Occipital lobe (tissue), 3 donors: ENCODE measurements at places on chromosomes 2 and 18. TPM values are rescaled to one million over a fixed set of nuclear protein-coding genes. Genes with fewer than 3 reads are reported as not detected.
A peak's percentile ranks its signal among the peaks of the same experiment; 100 is the strongest.

DNA sequence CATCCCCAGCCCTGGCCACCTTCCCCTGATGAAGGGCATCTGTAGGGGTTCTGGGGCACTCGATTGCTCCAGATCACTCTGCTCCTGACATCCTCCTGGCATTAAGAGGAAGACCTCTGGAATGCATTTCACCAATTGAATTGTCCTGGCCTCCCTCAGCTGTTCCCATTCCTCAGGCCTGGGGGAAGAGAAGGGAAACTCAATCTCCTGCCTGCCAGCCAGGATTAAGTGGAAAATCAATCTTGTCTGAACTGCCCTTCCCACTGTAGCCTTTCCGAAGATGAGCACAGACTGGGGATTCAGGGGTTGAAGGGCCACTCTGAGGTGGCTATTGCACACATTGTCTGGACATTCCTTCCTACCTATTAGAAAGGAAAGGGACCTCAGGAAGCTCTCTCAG, 99.8 kb downstream of the ALK start:
- no peak for DNase-seq

The RND3 gene
- total RNA-seq = 164 TPM

The SCN3A gene
- 315 TPM for total RNA-seq

The PDCD1 gene
- not detected for total RNA-seq

DNA sequence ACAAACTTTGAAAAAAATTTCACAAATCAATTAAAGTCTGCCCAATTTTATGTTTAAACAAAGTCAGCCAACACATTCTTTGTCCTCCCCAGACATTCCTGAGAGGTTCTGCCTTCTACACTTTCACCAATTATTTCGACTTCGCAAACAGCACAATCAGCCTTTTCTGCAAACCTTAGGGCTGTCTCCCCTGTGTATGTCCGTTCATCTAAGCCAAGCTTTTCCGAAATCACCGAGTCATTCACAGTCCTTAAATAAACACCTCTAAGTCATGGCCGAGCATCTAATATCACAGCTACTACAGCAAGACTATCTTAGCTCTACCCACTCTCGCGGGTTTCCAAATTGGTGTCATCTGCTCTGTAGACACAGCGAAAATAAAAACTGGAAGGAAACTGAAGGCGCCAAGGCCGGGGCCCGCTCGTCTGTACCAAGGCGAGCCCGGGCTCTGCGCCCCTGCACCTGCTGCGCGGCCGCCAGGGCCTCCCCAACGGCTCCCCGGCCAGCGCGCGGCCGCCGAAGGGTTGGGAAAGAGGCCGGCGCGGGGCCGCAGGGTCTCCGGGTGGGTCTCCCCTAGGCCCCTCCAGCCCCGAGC, 730 bp downstream of the ODC1 start:
- DNase-seq = peak; percentile 35

GRCh38 chr2:19494241-19494640, 135.8 kb upstream of the OSR1 start:
- no peak for DNase-seq

DNA sequence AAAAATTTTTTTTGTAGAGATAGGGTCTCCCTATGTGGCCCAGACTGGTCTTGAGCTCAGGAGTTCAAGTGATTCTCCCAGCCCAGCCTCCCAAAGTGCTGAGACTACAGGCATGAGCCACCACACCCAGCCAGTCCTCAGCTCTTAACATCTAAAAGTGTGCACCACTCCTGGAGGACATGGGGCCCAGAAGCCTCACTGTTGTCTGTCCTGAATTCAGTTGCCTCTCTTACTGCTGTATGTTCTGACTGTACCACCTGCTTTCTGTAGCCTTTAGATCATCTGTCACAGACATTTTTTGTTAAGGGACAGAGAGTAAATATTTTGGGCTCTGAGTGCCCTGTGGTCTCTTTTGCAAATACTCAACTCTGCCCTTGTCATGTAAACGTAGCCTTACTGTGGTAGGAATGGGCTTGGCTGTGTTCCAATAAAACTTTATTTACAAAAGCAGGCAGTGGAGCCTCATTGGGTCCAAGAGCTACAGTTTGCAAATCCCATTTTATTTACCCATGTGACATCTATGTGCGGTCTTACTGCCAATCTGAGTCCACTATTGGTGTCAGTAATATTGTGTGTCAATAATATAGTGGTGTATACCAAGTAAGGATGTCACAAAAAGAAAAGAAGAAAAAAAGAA, 38.1 kb downstream of the TMEM37 start:
- DNase-seq = no peak

GRCh38 chr2:65917986-65918385, 485.6 kb upstream of the SPRED2 start:
- no peak for DNase-seq
